ENCODE measurements at places on chromosomes 12 and 14.

GRCh38 chr14:24094841-24095270 lies 745 bp downstream of the PCK2 start:
- DNase-seq, result no peak

DNA sequence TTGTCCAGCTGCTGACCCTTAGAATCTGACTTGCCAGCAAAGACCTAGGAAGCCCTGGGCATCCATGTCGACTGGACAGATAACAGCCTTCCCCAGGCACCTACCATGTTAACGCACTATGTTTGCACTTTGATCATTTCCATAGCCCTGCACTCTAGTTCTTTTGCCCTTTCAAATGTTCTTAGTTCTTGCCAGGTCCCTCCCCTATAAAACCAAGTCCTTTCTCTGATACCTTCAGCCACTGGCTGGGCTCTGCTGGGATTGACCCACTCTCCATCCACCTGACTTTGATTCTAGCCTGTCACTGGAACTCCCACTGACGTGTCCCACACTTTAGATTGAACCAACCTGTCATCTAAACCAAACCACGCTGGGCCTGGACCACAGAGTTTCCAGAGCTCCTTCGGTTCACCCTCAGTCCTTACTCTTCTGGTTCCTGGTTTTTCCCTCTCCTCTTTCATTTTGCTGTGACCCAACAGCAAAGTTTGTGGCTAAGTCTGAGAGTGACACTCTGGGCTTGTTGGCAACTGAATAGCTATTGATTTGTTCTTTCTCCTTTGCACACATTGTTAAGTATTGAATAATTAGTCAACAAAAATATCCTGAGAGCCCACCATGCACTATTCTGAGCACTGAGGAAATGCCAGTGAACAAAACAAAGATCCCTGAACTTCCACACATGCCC lies 51.8 kb upstream of the STK38L start:
- no peak for DNase-seq

- DNase-seq, result no peak
Observed at GRCh38 chr14:73833034-73833433, 18.6 kb upstream of the PTGR2 start.

DNA sequence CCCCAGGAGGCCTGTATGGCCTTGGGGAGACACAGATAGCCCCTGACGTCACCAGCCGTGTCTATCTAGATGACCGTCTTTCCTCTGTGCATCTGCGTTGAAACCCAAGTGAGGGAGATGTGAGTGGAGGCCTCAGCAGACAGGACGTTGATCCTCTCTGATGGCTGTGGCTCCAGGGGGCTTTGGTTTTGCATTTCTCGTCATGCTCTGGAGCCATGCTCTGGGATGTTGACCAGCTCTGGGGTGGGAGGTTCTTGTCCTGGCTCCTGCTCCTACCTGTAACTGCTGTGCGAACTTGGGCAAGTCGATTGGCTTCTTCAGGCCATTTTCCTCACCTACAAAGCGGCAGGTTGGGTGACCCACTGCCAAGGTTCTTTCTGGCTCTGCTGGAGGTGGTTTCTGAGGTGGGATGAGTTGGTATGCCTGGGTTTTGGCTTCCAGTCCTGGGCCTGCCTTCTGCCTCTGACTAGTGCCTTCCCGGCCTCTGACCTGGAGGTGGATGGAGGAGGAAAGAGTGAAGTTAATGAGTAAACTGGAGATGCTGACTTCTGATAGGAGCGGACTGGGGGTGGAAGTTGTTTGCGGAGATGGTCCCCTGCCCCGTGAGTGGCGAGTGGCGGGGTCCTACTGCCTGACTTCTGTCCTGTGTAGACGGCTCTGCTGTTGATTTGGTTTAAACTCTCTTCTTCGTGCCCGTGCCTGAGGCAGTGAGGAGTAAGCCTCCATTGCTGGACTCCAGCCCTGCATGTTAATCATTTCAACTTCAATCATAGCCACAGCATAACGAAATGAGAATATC lies 8.4 kb downstream of the TSPAN9 start:
- no peak for DNase-seq

- no peak for DNase-seq
Observed at GRCh38 chr14:38040411-38040810, 167.3 kb upstream of the SSTR1 start.

DNA sequence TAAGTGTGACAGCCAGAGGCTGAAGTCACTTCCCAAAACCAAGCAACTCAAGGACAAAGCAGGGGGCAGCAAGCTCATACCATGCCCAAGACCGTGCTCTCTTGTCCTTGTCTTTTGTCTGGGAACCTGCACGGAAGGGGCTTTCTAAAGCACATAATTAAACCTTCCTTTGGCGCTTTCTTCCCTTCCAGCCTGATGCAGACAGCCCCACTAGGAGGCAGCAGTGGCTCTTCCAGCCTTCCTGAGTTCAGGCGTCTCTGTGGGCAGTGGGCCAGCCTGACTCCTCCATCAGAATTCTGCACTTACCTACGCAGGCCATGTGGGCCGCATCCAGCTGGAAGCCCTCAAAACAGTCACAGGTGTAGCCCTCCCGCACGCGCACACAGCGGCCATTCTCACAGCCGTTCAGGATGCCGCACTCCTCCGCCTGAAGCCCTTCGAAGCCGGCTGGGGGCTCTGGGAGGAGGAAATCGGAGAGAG lies 7.6 kb downstream of the ISCA2 start:
- DNase-seq, result no peak

DNA sequence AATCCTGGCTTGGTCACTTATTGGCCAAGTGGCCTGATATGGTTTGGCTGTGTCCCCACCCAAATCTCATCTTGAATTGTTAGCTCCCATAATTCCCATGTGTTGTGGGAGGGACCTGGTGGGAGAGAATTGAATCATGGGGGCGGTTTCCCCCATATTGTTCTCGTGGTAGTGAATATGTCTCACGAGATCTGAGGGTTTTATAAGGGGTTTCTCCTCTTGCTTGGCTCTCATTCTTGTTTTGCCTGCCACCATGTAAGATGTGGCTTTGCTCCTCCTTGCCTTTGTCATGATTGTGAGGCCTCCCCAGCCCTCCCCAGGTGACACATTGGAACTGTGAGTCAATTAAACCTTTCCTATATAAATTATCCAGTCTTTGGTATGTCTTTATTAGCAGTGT lies 18.8 kb upstream of the P2RX4 start:
- no peak for DNase-seq

DNA sequence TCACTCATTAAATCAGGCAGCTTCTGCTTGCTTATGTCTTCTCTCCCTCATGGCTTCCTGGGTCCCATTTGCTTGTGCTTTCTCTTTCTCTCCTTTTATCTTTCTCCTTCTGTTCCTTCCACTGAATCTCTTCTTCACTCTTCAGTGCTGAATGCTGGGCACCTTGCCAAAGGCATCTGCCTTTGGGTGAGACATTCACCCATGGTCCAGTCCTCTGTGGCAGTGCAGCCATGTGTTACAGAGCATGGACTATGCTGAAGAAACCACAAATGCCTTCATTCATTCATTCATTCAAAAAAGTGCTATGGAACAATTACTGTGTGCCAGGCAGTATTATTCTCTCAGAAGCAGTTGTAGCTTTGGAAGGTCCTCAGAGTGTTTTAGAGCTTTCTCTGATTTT lies 344.4 kb upstream of the STXBP6 start:
- DNase-seq, result no peak

- DNase-seq, result no peak
Observed at GRCh38 chr12:67677166-67677565, 28.6 kb downstream of the DYRK2 start.

DNA sequence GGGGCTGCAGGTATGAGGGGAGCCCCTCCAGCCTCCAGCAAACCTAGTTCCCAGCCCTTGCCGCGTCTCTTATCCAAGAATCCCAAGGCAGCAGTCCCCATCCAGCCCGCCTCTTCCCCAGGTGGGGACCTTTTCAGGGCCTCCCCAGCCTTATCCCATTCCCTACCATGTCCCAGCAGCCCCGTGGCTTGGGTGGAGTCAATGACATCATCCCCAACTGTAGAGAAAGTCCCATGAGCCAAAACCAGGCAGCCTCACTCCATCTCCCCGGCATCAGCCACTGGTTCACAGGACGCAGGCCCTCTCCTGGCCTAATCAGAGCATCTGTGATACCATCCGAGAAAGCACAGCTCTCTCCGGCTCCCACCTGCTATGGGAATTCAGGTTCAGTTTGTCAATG lies 131.0 kb downstream of the NCOR2 start:
- DNase-seq, result no peak

- no peak for DNase-seq
Observed at GRCh38 chr14:89014569-89014850, 190.1 kb downstream of the TTC8 start.

All from effector memory CD4-positive, alpha-beta T cell (primary cell).